Trophoblast cell (in vitro differentiated cells and primary cell): ENCODE measurements at places on chromosomes 16 and 17.
A peak's percentile ranks its signal among the peaks of the same experiment; 100 is the strongest.

DNA sequence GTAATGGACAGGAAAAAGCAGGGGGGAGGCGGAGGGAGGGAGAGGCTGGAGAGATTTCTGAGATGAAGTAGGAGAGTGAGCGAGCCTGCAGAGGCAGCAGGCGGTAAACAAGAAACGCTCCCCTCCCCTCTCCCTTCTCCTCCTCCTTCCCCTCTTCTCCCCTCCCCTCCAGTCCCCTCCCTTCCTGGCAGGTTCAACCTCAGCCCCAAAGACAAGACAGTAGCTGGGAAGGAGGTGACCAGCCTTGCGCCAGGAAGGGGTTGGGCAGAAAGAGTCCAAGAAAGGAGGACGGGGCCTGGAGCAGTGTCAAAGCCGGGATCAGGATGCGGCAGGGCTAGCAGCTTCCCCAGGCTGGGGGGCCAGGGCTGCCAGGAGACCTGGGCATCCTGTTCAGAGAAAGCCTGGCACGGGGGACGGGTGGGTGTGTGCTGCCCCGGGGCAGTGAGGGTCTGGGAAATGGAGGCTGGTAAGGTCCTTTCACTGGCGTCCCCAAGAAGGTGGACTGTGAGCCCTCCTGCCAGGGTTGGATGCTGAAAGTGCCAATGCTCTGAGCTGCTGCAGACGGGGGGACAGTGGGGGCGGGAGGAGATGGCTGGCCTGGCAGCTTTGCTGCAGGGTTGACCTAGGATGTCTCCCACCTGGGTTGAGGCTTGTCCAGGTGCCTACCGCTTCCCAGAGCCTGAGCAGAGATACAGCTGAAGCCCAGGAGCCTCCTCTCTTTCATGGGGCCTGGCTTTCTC lies 261.6 kb upstream of the TNRC6C start:
- no peak for DNase-seq

- no peak for DNase-seq
Observed at GRCh38 chr17:33137426-33137825, 145.8 kb downstream of the SPACA3 start.

DNA sequence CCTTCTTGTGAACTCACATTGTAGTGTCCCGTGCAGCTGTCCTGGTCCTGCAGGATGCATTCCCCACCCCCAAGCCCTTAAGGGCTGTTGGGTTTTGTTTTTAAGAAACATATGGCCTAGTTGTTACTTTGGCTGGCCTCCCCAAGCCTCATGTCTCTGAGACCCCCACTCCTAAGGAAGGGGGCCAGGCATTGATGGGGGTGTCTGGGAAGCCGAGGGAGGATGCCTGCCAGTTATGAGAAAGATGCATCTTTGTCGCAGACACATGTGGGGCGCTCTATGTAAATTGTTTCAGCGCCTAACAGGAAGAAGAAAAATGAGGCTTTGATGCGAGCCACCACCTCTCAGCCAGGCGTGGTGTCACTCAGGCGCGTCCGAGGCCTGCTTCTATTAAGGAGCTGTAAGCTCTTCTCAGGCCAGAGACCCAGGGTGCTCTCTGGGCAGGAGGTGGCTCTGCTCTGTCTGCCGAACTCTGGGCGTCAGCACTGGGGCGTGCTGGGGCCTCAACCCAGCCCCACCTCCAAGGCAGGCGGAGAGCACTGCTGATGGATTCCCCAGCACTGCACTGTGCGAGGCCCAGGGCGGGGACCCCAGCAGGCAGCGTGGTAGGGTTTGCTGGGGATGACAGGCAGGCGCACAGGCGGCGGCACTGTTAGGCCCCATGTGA lies 70.6 kb downstream of the SREBF1 start:
- DNase-seq: no peak

GRCh38 chr16:83744441-83744981 lies 63.3 kb upstream of the HSBP1 start:
- DNase-seq: peak; percentile 36

DNA sequence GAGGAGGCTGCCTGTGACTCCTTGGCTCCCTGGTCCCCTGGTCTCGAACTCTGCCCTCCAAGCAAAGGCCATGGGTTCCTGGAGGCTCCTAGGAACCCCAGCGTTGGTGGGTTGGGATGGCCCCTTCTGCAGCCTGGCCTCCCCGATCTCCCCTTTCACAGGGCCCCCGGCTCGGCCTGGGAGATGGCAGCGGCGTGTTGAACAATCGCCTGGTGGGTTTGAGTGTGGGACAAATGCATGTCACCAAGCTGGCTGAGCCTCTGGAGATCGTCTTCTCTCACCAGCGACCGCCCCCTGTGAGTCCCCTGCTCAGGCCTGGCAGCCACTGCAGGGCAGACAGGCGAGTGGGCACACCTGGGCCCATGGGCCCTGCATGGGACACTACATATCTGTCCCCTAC lies 10.9 kb downstream of the ADGRG3 start:
- no peak for DNase-seq

GRCh38 chr16:4344983-4345835 lies 5.9 kb downstream of the PAM16 start:
- DNase-seq: peak; percentile 30

DNA sequence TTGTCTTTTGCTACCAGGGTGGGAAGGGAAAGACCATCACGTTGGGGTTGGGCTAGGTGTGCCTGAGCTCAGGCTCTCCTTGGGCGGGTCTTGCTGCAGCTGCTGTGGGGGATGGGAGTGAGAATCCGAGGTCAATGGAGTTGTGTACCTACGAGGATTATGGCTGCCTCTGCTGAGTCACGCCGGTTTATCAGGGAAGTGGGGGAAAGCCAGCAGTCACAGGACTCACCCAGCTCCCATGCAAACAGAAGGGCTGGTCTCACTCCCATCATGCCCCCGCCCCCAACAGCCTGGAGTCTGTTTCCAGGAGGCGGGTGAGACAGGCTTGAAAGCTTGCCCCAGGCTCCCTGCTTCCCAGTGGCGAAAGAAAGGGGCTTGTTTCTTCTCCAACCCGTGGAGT lies 1259.0 kb upstream of the GOT2 start:
- no peak for DNase-seq

GRCh38 chr17:33686171-33686570 lies 393.1 kb upstream of the ASIC2 start:
- DNase-seq: no peak

GRCh38 chr17:3798273-3799180 lies 2.5 kb downstream of the ITGAE start:
- DNase-seq: no peak

DNA sequence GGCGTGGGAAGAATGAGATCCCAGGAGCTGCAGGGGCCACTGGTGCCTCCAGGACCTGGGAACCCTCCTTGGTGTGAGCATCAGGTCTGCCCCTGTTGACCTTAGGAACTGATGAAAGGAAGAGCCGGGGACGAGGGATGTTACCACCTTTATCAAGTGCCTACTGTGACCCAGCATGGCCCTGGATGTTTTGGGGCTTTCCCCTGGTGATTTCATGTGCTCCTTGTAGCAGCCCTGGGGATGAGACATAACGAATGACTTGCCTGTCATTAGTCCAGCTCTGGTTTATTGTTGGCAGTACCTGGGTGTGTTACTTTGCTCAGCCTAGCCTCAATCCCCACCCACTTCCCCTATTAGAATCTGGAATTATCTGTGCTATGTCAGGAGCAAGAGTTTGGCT lies 39.9 kb downstream of the WSCD1 start:
- DNase-seq: no peak

DNA sequence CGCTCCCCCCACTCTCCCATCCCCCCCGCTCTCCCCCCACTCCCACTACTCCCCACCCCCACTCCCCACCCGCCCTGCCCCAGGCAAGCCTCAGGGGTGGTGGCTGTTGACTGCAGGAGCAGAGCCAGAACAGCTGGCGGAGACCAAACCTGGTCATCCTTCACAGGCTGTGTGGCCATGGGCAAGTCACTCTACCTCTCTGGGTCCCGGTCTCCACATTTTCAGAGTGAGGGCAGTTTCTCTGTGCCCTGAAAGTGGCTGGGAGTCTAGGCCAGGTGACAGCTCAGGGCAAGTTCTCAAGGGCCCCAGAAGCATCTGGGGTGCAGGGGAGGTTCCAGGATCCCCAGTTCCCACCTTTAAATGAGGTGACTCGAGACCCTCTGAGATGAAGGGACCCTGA lies 15.1 kb upstream of the BAHCC1 start:
- DNase-seq: no peak

- peak; percentile 78 for DNase-seq
Observed at GRCh38 chr16:3873482-3874173, 6.9 kb downstream of the CREBBP start.

DNA sequence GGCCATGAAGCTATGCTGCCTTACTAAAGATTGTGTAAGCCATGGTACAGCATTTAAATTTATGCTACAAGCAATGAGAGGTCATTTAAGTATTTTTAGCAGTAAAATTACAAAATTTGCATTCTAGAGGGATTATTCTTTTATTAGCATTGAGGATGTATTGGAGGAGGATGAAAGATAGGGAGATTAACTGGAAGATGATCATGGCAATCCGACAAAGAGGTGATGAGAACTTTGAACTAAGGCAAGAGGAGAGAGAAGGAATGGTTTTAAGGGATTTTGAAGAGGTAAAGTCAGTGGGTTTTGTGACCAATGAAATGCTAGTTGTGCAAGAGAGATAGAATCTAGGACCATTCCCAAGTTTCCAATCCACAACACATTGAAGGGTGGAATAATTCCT lies 129.9 kb downstream of the SNX11 start:
- no peak for DNase-seq

DNA sequence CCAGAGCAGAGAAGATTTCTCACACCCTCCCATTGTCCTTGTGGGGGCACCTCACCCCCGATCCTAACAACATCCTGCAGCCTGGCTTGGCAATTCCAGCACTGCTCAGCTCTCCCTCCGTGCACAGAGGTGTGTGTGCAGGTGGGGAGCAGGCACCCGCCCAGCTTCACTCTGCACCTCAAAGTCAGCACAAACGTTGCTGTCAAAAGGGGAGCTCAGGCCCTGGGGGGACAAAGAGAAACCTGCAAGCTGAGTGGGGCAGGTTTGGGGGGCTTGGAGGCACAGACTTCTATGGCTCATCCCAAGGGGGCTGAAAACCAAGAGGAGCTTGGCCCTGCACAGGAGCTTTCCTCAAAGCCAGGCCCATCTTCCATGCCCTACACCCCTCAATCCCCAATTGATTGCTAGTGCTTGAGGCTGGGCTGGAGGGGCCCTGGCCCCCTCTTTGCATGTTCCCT lies 231.9 kb upstream of the TNRC6C start:
- no peak for DNase-seq

DNA sequence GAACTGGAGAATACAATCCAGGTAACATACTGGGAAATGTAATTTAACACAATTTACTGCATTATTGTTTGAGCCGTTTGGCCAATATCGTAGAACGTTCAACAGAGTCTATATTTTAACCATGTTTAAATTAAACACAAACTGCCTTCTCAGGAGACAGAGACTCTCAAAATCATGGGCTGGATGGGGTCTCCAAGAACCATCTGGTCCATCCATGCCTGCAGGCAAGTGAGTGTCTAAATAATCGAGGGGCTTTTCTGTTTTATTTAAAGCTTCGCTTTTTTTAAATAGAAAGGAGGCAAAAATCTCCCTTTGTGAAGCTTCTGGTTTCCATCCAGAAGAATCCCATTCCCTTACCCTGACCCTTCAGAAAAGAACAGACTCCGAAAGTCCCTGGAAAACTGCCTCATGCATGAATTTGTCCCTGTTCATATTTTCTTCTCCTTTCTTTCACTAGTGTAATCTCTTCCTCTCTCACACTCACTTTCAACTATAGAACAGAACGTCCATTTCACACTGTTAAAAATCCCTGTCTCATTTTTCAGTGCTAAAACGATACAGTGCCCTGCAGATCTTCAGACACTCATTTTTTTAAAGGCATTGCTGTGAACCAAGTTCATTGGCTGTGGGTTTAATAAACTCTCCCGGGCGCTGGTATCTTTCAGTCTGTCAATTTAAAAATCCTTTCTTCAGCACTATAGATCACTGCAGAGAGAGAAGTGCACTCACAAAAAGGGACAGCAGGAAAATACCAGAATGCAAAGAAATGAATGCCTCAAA lies 111.4 kb upstream of the TOM1L1 start:
- no peak for DNase-seq

DNA sequence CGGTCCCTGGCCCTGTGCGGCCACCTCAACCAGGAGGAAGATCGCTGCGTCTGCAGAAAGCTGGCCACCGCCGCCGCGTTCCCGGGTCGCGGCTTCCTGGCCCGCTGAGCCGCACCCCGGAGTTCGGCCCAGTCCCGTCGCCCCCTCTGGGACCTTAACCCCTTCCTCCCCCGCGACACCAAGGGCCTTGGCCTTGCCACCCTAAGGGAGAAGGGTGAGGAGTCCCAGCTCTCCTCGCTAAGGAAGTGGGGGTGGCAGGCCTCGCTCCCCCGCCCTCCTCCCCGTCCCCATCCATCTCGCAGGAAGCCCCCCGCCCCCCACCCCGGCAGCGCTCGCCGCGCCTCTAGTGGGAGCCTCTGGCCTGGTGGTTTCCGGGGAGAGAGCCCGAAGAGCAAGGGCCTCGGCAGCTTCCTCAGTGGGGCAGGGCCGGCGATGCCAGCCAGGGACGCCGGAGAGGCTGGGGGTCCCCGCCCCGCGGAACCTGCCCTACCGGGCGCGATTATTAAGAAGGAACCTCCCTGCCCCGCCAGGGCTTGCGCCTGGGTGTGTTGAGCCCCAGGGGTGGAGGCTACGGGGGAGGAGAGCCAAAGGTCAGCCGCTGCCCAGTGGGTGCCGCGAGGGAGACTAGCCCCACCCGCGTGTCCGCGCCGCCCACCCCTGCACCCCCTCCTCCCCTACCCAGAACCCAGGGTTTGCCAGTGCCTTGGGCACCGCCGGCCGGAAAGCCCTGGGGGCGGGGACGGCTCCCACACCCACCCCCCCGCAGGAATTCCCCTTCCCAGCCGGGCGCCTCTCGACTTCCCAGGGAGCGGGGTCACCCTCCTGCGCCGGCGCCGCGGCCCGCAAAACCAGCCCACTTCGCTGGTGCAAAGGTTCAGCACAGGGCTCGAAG lies 6.8 kb downstream of the CBX4 start:
- no peak for DNase-seq

DNA sequence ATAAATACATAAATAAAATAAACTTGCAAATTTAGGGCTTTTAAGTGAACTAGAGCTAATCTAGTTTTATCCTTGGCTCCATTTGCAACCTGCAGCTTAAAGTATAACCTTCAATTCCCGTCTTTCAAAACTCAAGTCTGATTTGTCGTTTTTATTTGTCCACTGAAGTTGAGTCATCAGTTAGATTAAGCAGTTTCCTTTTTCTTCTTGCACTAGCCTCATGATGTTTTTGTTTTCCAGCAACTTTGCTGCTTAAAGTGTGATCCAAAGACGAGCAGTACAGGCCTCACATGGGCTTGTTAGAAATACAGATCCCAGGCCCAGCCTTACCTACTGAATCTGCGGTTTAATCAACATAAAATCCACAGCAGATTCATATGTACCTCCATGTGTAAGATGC lies 13.8 kb downstream of the ARSG start:
- no peak for DNase-seq
